ENCODE measurements at places on chromosomes 16 and 17.
A peak's percentile ranks its signal among the peaks of the same experiment; 100 is the strongest.

- DNase-seq, result no peak
Observed at GRCh38 chr17:61644800-61645774, 54.1 kb upstream of the NACA2 start.

GRCh38 chr16:24855678-24856077 is 9.9 kb downstream of the SLC5A11 start:
- DNase-seq, result no peak

GRCh38 chr17:19533718-19534561 is at the start of gene SLC47A1:
Gene SLC47A1 (plus strand): TSS chr17:19533854. CDS start chr17:19533940, 86 bp downstream.
- no peak for DNase-seq

DNA sequence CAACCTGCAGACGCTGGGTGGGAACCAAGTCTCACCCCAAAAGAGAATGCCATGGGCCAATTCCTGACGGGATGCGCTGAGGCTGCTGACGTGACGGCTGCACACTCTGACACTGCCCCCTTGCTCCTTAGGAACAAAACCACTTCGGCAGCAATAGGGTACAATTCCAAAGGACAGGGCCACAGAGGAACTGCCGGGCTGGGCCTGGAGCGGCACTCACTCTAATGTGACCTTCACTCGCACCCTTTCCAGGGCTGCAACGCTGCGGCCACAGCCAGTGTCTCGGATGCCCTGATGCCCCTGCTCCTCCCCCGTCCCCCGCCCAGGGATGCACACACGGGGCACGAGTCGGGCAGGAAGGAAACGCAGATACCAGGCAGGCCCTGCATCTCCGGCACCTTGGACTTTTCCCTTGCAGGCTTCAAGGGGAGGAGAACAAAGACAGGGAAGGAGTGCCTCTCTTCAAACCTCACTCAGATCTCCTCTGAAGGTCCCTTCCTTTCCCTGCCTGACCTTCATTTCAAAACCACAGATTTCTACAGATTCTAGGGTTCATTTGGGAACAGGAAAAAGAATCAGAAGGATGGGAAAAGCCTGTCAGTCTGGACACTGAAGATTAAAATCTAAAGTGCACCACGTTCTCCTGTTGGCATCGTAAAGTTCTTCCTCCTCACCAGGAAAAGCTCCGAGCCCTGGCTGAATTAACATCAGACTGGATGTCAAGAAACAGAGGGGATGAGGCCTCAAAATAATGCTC is 2.3 kb downstream of the PITPNA start:
- no peak for DNase-seq

DNA sequence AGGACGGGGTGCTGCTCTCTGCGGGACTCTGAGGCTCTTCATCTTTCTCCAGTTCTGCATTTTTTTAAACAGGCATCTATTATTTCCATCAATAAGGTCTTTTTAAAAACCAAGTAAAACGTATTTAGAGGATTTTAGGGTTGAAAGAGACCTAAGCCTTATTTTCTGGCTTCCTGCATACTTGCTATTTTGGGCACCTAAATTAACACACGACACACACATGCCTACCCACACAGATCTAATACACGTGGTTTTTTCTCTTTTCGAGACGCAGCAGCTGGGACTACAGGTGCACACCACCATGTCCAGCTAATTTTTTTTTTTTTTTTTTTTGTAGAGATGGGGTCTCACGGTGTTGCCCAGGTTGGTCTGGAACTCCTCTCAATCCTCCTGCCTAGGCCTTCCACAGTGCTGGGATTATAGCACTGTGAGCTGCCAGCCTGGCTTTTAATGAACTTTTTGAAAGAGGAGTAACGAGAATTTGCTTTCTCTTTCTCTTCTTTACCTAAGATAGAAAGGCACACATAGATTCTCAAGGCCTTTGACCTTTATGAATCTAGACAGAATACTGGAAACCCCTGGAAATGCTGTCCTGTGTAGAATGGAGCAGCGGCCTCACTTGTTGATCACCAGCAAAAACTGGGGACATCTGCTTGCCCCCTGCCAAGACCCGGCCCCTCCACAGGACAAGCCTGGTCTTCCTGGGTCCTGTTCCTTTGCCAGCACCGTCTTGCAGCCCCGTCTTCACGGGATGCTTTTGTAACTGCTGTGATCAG is 13.8 kb downstream of the DNAAF8 start:
- DNase-seq, result no peak

DNA sequence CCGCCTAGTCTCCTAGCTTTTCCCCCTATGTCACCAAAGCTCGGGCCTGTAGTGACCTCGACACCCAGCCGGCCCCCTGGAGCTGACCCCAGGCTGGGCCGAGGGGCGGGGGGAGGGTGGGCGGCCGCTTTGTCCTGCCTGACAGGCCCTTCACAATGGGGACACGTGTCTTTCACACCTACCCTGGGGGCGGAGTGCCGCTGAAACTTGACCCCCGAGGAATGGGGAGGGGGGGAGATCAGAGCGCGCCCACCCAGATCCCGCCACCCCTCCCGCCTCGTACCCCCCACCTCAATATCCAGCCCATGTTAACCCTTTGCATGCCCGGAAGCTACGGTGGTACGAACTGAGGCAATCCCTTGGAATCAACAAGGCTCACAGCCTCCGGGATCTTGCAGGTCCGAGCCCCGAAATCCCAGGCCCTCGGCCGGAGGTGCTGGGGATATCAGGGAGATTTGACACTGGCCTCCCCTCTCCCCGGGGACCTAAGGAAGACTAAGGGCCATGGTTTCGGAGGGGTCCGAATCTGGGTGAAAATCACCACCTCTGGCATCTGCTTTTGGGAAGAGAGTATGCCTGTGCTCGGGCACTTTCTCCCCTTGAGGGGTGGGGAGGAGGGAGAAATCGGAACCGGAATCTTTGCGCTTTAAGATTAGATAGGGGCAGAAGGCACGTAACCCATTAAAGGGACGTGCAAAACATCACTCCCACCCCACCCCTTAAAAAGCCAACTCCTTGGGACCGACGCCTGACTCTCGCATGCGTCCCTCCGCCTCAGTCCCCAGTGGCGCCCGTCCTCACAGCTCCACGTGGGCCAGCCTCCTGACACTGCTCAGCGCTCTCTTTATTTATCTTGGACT is 2.6 kb downstream of the NOG start:
- peak; percentile 6 for DNase-seq

GRCh38 chr17:40474419-40475002 is 26.9 kb downstream of the TNS4 start:
- no peak for DNase-seq

- no peak for DNase-seq
Observed at GRCh38 chr17:67107171-67107570, 62.8 kb downstream of the CACNG1 start.

DNA sequence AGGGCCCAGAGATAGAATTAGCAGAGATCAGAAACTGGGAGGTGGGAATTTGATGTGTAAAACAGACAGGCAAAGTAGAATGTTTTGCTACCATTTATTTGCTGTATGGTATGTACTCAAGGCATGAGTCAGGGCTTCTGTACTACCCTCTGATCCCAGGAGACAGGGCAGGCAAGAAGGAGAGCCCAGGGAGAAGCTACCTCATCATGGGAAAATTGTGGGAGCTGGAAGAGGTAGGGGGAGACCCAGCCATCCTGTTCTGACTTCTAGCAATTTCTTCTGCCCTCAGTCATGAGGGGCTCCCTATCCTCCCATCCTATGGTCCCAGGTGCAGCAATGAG is 1.7 kb upstream of the PIGS start:
- no peak for DNase-seq

- no peak for DNase-seq
Observed at GRCh38 chr17:28407974-28408306, 1.9 kb upstream of the SLC46A1 start.
